ENCODE measurements at places on chromosomes 13 and 19.

DNA sequence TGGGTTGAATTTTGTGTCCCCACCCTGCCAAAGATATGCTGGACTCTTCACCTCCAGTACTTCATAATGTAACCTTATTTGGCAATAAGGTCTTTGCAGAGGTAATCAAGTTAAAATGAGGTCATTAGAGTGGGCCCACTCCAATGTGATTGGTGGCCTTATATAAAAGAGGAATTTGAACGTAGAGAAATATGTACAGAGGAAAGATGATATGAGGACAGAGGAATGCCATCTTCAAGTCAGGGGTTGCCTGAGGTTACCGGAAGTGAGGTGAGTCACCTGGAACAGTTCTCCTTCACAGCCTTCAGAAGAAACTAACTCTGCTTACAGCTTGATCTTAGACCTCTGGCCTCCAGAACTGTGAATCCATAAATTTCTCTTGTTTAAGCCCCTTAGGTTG is 69.9 kb downstream of the GPC5 start:
- no peak for DNase-seq

GRCh38 chr13:110265682-110266430 is 41.1 kb downstream of the COL4A1 start:
- DNase-seq, result no peak

- no peak for DNase-seq
Measured at GRCh38 chr13:93227280-93227877, 772 bp downstream of the GPC6 start.

GRCh38 chr19:16198370-16198651 is 600 bp downstream of the AP1M1 start:
- DNase-seq, result no peak
